Stimulated activated CD8-positive, alpha-beta memory T cell treated with anti-CD3 and anti-CD28 coated beads, Interleukin-2, amount 100 ng/mL, for 1 hour (primary cell): ENCODE measurements at places on chromosomes 11 and 22.

GRCh38 chr22:20793748-20794649 is 20.1 kb downstream of the SERPIND1 start:
- no peak for DNase-seq

- DNase-seq: no peak
Observed at GRCh38 chr22:25540166-25540907, 24.1 kb upstream of the GRK3 start.

DNA sequence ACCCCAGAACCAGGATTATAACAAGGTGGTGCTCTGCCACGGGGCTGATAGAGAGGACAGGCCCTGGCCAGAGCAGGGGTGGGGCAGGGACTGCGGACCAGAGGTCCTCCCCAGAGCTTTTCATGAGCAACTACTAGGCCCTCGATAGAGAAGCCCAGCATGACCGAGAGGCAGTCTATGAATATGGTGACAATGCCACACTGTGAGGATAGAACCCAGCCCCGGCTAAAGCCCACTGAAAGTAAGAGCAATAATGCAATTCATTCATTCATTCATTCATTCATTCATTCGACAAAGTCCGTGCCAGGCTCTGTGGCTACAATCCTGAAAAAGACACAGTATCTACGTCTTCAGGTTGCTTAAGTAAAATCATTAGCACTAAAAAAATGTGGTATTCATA is 35.6 kb upstream of the CD5 start:
- DNase-seq: no peak

GRCh38 chr11:4546878-4547277 is 1.9 kb downstream of the OR52M1 start:
- no peak for DNase-seq

GRCh38 chr22:29635734-29636357 is 32.4 kb downstream of the NF2 start:
- no peak for DNase-seq

GRCh38 chr11:126561327-126561893 is 205.9 kb downstream of the ST3GAL4 start:
- no peak for DNase-seq

DNA sequence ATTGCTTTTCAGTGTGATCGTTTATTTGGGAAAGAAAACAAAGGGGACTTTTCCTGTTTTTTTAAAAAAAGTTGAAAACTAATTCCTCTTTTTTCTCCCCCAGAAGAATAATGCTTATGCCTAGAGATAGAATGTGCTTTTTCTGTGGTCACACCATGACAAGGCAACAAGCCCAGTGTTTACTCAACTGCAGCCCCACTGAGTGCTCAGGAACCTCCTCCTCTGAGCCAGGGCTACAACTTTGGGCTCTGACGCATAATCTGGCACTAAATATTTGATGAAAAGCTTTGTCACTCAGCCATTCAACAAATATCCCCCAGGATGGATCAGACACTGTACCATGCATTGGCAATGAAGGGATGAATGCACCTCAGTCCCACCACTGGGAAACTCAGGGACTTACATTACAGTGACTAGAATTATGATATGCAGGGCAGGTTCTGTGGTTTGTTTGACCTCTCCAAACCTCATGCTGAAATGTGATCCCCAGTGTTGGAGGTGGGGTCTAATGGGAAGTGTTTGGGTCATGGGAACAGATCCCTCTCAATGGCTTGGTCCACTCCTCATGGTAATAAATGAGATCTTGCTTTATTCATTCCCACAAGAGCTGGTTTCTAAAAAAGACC is 155.9 kb downstream of the CCDC34 start:
- no peak for DNase-seq

DNA sequence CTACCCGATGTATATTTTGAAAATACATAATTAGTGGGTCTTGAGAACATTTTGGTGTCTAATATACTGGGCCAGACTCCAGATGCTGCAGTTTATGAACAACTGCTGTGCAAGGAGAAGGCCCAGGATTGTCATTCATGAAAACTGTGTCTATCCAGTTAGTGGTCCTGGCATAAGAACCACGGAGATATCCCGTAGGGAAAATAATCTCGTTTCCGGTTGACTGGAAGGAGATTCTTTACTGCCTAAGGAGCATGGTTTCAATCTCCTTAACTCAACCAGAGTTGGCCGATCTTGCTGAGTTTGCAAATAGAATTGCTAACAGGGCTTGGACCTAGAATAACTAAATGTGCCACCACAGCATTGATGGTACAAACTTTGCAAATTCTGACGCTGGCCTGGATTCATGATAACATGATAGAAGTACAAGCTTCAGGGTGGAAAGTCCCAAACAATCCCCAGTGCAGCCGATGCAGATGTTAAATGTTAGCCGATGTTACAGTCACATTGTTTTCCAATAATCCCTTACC is 4.6 kb upstream of the RTCB start:
- no peak for DNase-seq

GRCh38 chr11:17722000-17722643 is 2.8 kb downstream of the MYOD1 start:
- no peak for DNase-seq
